Fibroblast of pulmonary artery (primary cell): ENCODE measurements at places on chromosomes 4 and X.

DNA sequence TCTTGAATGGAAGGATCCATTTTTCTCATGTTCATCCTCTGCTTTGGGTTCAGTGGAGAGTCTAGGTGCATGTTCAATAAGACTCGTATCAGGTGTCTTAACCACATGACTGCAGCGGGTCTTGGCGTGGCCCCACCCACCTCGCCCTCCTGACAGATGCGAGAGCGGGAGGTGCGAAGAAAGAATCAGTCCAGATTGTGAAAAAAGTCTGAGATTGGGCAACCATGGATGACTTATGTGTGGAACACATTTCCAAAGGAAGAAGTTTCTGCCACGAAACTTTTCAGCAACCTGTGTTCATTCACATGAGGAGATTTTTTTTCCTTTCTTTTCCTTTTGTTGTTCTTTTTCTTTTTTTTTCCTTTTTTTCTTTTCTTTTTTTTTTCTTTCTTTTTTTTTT is 66.8 kb downstream of the NSD2 start:
- DNase-seq = no peak

DNA sequence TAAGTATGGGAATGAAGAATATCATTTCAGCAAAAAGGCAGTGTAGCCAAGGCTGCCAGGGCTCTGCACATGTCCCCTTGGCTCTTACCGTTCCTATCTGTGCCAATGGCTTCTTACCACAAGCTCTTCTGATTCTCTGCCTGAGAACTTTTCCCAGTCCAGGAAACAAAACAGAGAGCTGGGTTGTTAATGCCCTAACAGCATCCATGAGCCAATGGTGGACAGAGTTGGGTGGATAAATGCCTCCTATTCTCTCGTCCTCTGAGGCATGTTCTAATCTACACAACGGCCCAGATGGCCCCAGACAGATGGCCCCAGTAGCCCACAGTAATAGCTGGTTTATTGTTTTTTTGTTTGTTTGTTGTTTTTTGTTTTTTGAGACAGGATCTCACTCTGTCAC is 28.0 kb downstream of the SCD5 start:
- DNase-seq = no peak

DNA sequence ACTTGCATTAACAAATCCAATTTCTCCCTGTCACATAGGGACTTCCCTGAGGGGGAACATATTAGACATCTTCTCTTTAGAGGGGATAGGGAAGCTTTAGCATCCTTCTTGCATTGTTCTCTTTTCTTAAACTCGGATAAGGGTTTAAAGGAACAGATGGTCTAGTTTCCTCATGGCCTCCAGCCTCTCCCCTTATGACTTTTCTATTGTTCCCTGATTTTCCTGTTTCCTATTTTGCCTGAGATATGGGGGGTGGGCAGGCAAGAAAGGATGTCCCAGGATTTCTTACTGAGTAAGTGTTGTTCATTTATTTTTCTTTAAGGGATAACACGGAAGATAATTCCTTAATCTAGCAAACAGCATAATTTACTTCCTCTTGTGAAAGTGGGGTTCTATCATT is 107.7 kb upstream of the MAGEE2 start:
- DNase-seq = no peak

DNA sequence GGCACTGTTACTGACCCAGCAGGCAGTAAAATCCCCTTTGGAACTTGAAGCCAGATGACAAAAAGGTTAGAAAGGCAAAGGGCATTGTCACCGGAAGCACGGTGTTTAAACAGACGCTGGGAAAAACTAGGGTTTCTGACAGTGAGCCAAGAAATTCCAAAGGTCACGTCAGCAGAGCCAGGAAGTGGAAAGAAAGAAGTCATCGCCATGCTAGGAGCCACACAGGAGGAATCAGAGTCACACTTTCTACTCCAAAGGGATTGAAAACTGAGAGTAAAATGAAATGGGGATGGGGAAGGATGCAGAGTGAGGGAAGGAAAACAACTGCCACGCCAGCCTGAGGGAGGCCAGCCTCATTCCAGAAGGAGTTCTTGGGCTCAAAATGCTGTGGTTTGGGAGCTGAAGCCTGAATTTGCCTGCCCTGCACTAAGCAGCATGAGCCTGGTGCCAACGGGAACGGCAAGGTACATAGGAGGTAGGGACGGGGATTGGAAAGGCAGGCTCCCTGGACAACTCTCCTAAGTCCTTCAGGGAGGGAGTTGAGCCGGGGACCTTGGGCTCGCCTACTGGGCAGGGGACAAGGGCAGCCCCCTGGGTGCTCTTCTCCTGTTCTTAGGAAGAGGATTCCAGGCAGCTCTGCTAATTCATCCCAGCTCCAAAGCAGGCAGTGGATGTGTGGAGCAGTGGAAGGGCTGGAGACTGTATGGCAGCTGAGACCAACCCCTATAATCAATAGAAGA is 66.8 kb downstream of the SOWAHB start:
- peak; percentile 85 for DNase-seq

- no peak for DNase-seq
These were observed 57.9 kb upstream of the HPSE start for GRCh38 chr4:83392562-83392961.

DNA sequence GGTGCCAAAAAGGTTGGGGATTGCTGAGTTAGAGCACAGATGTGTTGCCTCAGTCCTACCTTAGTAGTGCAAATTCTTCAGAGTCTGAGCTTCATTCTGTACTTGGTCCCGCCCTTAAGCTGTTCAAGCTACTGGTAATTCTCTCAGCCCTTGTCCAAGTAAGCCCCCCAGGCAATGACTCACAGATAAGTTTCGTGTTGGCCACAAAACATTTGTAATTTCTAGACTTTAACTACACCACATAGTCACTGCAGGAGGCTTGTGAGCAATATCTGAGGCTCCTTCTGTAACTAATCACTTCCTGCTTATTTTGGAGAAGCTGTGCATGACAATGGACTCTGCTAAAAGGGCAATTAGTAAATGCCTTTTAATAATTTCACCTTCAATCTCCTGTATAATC is 1420.5 kb downstream of the PCDH7 start:
- DNase-seq = peak; percentile 86

GRCh38 chr4:15237648-15238230 is 190.1 kb upstream of the C1QTNF7 start:
- DNase-seq = no peak

DNA sequence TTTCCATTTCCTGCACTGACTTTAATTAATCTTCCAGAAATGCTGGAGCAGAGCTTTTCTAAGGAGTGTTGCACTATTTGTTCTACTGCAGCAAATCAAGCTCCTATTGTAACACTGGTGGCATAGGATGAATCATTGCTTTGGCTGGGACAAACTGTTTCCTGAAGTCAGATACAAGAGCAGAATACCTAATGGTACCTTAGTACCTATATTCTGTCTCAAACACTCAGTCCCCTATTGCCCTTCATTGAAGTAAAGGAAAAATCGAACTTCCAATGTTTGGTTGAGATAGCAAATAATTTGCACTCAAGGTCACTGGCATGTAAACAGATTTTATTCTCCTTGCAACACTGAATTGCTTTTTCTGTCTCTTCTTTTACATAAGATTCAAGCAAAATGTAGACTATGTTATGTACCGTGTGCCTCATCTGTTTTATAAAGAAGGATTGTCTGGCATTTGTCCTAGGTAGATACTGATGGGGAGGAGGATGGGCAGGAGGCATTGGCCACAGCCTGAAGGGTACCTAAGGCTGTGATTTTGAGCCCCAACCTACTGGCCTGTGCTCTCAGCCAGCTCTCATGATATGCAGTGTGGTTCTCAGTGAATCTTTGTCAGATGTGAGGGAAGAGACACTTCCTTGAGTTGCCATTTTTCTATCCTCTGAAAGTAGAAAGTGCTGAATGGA is 141.6 kb downstream of the AASDH start:
- DNase-seq = peak; percentile 37

DNA sequence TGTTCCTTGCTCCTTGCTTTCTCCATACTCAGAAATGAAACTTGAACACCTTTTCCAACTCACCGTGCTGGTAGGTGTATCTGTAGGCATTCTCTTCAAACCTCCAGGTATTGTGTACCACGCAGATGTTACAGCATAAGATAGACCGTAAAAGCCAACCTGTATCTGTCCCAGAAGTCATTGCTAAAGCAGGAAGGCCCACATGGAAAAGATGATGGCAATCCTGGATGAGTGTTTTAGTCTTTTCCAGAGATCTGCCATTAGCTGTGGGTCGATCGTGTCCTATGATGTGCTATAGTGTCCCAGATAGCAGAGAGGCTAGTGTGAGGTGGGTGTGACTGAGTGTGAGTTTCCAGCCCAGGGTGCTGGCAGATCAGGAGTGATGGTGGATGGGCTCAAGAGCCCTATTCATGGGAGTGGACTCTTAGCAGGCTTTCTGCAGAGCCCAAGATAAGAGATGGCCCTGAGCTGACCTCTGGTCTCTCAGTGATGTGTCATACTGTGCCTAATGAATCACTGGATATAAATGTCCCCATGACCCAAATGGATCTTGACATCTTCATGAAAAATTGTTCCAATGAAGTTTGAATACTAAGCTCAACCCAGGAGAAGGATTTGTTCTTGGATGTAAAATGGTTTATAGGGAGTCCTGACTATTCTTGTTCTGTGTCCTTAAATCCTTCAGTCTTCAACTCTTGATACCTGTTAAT is 69.1 kb upstream of the WDR1 start:
- DNase-seq = no peak

DNA sequence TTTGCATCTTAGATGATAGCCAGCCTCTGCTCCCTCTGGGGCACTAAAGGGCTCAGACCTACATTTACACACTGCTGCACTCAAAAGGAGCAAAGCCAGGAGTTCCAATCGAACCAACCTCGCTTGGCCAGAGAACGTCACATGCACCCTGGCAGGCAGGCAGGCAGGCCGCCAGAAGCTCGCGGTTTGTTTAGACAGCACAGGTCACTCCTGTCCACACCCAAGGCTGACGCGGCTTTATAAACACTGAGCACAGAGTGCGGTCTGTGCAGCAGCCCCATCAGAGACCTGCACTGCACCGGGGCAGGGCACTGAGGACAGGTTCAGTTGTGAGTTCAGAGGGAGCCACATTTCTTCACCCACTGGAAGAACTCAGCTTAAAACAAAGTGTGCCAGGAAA is 143.9 kb downstream of the BCOR start:
- peak; percentile 47 for DNase-seq

DNA sequence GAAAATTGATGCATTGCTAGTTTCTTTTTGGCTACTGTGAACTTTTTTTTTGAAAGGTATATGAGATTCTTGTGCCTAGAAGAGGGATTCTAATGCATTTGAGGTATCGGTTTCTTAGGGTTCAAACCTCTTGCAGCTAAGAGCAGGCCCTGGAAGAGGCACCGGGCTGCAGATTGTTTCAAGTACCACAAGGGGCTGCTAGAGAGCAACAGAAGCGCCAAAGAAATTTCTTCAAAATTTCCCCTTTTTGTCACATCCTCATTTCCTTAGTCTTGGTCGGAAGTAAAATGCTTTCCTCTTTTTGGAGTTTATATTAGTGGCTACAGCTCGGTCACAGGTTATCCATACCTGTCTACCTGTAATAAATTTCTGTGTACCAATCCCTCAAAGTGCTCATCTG is 89.8 kb downstream of the PDGFRA start:
- peak; percentile 74 for DNase-seq

DNA sequence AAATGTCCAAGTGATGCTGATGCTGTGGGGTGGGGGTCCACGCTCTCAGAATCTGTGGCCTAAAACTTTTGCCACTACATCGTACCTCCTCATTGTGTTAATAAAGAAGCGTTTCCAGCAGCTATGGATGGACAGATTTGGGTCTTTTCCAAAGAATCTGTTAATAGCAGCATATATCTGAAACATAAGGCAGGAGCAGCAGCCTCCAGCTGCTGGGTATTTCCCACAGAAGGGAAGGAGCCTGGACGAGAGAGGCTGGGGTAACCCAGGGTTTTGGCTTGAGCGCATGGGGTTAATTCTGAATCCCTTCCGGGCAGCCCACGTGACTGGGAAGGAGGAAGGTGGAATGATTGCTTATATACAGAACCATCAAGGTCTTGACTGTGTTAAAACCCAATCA is 332.4 kb downstream of the BCOR start:
- DNase-seq = no peak

DNA sequence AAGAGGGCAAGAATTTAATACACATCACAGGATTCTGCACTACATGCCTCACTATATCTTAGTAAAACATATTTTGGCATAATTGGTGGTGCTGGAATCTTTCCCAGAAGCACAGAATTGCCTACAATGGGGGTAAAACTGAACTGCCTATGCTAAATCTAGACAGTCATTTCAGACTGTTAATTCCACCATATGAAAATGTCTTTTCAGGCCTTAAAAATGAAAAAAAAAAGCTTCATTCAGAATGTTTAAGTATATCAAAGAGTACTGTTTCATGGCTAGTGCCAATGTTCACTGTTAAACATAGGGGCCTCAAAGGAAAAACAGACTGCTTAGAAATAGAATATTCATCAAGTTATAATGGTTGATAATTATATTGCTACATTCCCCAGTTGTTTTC is 797.0 kb downstream of the PCDH19 start:
- DNase-seq = no peak

GRCh38 chr4:31674313-31674947 is 954.3 kb downstream of the PCDH7 start:
- peak; percentile 48 for DNase-seq

- DNase-seq = no peak
These were observed 39.9 kb upstream of the GPRIN3 start for GRCh38 chr4:89347363-89348025.

DNA sequence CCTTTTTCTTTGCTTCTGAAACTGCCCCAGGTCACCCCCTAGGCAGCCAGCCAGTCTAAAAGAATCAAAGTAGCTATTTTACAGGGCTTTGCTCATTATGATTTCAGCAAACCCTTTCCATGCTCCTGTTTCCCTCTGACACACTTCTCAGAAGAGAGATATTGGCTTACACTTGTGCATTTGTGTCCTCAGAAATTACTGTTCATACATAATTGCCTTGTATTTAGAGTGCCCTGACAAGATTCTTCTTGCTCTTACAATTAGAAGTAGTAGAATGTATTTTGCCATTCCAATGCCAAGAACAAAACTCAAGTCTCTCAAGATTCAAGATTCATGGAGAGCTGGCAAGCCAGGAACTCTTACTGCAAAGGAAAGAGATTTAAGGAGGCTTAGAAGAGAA is 531.0 kb upstream of the ZFP42 start:
- DNase-seq = no peak

DNA sequence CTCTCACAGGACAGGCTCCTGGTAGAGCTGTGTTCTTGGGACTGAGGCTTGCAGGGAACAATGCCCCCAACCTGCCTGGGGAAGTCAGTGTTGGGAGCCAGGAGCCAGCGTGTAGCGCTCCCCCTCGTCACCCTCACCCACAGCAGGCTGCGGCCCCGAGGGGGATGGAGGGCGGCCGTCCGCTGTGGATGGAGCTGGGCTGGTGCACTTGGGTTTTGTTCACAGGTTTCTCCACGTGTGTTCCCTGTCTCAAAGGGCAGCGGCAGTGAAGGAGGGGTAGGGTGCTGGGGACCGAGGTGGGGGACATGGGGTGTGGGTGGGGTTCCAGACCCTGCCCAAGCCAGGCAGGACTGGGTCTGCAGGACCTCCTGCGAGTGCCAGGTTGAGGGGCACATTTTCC is 69.1 kb downstream of the RGS12 start:
- DNase-seq = no peak
